ENCODE measurements at places on chromosomes 12 and 14. TPM values are rescaled to one million over a fixed set of nuclear protein-coding genes. Genes with fewer than 3 reads are reported as not detected.

- H3K27me3 ChIP-seq, result peaks cover 23% of the 10 kb centered on the region
- H3K36me3 ChIP-seq, result no peaks in the 10 kb centered on the region
- H3K27ac ChIP-seq, result no peak overlapping the region
- H3K4me1 ChIP-seq, result no peaks in the 10 kb centered on the region
- no peak overlapping the region for H3K4me3 ChIP-seq
- DNase-seq, result no peak
Measured at GRCh38 chr12:3417937-3418462, 73.0 kb upstream of the PRMT8 start.

DNA sequence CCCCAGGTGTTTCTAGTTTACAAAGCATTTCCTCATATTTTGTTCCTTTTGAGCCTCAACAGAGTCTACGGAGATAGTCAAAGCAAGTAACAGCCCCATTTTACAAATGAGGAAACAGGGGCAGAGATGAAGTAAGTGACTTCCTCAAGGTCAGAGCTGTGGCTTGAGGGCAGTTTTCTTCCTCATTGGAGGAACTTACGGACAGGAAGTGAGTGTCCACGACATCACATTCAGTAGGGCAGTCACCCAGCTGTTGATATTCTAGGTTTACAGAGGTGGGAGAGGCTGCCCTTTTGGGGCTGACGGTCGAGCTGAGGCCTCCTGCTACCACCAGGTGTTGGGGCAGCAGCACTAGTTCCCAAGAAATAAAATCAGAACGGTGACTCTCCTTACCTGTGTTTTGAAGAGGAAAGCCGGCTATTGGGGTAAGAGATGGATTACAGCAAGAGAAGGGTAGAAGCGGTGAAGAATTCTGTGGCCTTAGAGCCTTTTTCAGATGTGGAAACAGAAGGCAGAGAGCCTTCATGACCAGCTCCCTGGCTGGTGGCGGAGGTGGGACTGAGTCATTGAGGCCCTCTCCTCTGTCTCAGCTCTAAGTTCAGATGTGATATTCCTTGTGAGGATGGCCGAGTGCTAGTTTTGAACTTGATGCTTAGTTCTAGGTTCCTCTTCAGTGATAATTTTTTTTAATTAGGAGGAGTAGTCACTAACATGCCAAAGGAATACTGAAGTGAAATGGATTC lies 41.7 kb downstream of the SUSD6 start:
- H3K27ac ChIP-seq, result peak overlapping the region; percentile 83
- DNase-seq, result no peak
- H3K4me1 ChIP-seq, result peaks cover 92% of the 10 kb centered on the region

SMCO2 gene
- 1.0 TPM for total RNA-seq

- H3K27ac ChIP-seq, result no peak overlapping the region
- no peak overlapping the region for H3K4me3 ChIP-seq
- H3K4me1 ChIP-seq, result no peaks in the 10 kb centered on the region
- no peaks in the 10 kb centered on the region for H3K27me3 ChIP-seq
- H3K36me3 ChIP-seq, result peaks cover 6% of the 10 kb centered on the region
Measured at GRCh38 chr14:26709019-26709418, 111.2 kb upstream of the NOVA1 start.

DNA sequence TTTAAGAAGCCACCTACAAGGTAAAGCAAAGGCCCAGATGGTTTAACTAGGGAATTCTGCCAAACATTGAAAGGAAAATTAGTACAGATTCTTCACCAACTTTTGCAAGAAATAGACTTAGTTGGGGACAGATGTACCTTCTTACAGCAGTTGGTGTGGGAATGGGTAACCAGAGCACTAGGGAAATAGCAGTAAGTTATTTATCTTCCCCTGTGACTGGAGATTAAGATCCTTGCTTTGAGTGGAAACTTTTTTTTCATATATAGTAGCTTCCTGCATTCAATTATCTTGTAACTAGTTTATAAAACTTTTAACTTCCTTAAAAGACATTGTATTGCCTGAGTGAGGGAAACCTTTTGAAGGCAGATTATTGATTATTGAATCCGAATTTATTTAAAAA lies 44.2 kb downstream of the ARID2 start:
- H3K27ac ChIP-seq, result no peak overlapping the region
- H3K36me3 ChIP-seq, result peaks cover 9% of the 10 kb centered on the region
- DNase-seq, result no peak
- peaks cover 44% of the 10 kb centered on the region for H3K4me1 ChIP-seq

DNA sequence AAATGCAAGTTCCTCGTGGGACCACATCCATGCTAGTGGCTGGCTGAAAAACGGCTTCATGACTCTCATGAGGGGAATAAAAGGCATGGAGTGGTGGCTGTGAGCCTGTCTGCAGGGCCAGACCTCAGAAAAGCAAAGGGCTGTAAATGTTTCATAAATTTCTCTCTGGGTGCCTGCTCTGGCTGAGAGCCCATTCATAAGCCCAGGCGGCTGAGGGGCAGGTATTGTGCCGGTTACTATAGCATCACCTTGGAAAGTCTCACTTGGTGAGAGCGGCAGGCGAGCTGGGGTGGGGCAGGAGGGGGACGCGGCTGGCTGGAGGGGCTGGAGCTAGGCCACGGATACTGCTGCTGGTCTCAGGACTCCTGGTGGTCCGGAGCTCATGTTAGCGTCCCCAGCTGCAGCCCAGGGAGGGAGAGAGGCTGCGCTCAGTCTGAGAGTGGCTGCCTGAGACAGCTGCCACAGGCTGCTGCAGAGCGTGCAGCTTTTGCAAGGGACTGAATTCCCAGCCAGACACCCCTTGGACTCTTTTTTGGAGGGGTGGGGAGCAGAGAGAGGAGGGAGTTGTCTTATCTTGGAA lies at the start of gene SLC17A8:
Gene SLC17A8, plus strand, starts transcription at position 431 of the 580 bp plus-strand sequence. CDS start 318 bp downstream, outside the sequence.
- no peak within 1 kb of the TSS for H3K4me3 ChIP-seq
- peaks cover 43% of the 10 kb centered on the region for H3K27me3 ChIP-seq
- DNase-seq, result no peak
- H3K27ac ChIP-seq, result no peak within 1 kb of the TSS
- H3K36me3 ChIP-seq, result no peaks in the 10 kb centered on the region

PAH gene
- not detected for total RNA-seq

- H3K4me3 ChIP-seq, result no peak overlapping the region
- peaks cover 22% of the 10 kb centered on the region for H3K27me3 ChIP-seq
- no peaks in the 10 kb centered on the region for H3K4me1 ChIP-seq
- H3K27ac ChIP-seq, result no peak overlapping the region
Measured at GRCh38 chr14:90228478-90228877, 27.9 kb upstream of the PSMC1 start.

- DNase-seq, result no peak
- H3K27ac ChIP-seq, result no peak overlapping the region
- H3K36me3 ChIP-seq, result no peaks in the 10 kb centered on the region
- H3K4me1 ChIP-seq, result no peaks in the 10 kb centered on the region
Measured at GRCh38 chr12:124625867-124626675, 58.7 kb upstream of the NCOR2 start.

CLEC1A gene
- total RNA-seq, result not detected

DNA sequence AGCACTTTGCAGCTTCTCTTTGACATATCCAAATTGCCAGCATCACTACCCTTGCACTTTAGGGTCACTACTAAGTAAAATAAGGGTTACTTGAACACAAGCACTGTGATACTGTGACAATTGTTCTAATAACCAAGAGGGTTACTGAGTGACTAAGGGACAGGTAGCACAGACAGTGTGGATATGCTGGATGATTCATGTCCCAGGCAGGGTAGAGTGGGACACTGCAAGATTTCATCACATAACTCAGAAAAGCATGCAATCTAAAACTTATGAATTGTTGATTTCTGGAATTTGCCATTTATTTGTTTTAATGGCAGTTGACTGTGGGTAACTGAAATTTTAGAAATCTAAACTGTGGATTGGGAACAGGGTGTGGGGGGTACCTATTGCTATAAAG lies 218.8 kb downstream of the KITLG start:
- H3K4me1 ChIP-seq, result no peaks in the 10 kb centered on the region
- H3K4me3 ChIP-seq, result no peak overlapping the region
- no peak for DNase-seq
- H3K27me3 ChIP-seq, result no peaks in the 10 kb centered on the region
- H3K36me3 ChIP-seq, result no peaks in the 10 kb centered on the region
- no peak overlapping the region for H3K27ac ChIP-seq

All from natural killer cell treated with Interleukin-12 subunit alpha and Interleukin-12 subunit beta and Interleukin-15 and Interleukin-18, amount 100 ng/mL, for 72 hours (primary cell).